ENCODE measurements at places on chromosomes 1 and 21.

- no peak for DNase-seq
Observed at GRCh38 chr1:202240956-202241355, 47.4 kb downstream of the LGR6 start.

DNA sequence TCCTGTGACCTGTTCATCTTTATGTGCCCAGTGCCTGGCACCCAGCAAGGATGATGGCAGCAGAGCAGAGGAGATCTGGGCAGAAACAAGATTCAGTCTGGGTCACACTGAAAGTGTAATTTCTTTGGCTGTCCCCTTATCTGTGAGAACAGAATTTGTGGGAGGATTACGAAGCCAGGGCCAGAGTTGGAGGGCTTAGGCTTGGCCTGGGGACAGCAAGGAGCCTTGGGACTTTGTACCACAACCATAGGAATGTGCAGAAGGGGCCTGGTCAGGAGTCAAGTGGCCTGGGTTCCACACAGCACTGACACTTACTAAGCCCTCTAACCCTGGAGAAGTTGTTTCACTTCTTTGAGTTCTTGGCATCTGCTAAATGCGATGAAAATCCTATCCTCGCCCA is 12.8 kb downstream of the PMVK start:
- no peak for DNase-seq

GRCh38 chr1:160471253-160471652 is 51.8 kb downstream of the SLAMF6 start:
- DNase-seq: no peak

DNA sequence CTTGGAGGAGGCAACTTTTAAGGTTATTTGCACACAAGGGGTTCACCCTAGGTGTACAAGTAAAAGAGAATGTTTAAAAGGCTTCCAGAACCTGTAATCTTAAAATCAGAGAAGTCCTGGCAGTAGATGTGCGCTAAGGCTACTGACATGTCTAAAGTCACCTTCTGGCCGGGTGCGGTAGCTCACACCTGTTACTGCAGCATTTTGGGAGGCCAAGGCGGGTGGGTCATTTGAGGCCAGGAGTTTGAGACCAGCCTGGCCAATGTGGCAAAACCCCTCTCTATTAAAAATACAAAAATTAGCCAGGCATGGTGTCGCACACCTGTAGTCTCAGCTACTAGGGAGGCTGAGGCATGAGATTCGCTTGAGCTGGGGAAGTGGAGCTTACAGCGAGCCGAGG is 20.3 kb upstream of the DEGS1 start:
- DNase-seq: no peak

GRCh38 chr1:25674807-25675084 is 58.2 kb downstream of the MAN1C1 start:
- no peak for DNase-seq

- no peak for DNase-seq
Observed at GRCh38 chr1:218364028-218364710, 19.0 kb downstream of the TGFB2 start.

DNA sequence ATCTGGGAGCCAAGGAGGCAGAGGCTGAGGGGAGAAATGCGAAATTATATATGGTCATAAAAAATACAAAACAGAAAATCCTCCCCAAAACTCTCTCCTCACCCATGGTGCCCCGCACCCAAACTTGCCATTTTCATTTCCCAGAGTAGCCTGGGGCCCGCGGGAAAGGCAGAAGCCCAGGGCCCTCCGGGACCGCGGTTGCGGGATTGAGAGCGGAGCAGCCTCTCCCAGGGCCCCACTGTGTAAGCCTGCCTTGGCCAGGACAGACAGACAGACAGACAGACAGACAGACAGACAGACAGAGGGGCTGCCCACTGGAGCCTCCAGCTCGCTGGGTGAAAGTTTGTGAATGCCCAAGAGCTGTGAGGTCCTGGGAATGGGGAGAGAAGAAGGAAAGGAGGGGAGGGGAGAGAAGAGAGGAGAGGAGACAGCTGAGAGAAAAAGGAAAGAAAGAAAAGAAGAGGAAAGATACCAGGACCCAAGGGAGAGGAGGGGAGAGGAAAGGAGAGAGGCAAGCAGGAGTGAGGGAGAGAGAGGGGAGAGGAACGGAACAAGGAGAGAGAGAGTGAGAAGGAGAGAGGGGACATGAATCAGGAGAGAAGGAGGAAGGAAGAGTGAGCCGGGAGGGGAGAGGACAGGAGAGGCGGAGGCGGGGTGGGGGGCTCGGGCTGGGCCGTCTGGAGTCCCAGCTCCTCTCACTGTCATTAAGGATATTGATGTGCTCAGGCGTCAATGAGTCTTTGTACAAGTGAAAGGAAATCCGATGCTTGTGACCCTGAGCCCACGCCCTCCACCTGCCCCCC is 69.3 kb upstream of the CASZ1 start:
- DNase-seq: no peak

- no peak for DNase-seq
Observed at GRCh38 chr1:153882296-153882912, 40.4 kb downstream of the GATAD2B start.

GRCh38 chr1:32241001-32241763 is 5.8 kb upstream of the FAM167B start:
- DNase-seq: no peak

GRCh38 chr1:219419065-219419464 is 193.8 kb downstream of the ZC3H11B start:
- DNase-seq: no peak

GRCh38 chr1:25688390-25689119 is 72.0 kb downstream of the MAN1C1 start:
- no peak for DNase-seq

DNA sequence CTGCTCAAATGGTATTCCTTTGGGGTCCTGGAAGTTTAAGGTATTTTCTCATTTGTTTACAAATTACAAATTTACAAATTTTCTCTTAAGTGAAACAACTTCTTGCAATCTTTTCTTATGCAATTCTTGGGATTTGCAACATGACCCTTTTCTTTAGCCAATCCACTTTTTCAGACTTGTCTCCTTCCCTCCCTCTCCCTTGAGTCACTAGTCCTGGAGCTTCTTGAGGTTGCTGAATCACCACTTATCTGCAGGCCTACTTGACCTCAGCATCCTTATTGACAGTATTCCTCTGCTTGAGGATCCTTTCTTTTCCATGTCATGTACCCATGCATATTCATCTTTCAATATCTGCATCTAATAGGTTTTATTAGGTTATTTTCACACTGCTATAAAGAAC is 302.8 kb upstream of the ADAMTS5 start:
- no peak for DNase-seq

- DNase-seq: no peak
Observed at GRCh38 chr1:228316589-228317387, 89.8 kb downstream of the TRIM11 start.

GRCh38 chr21:41615613-41616012 is 107.7 kb upstream of the TMPRSS2 start:
- DNase-seq: no peak

DNA sequence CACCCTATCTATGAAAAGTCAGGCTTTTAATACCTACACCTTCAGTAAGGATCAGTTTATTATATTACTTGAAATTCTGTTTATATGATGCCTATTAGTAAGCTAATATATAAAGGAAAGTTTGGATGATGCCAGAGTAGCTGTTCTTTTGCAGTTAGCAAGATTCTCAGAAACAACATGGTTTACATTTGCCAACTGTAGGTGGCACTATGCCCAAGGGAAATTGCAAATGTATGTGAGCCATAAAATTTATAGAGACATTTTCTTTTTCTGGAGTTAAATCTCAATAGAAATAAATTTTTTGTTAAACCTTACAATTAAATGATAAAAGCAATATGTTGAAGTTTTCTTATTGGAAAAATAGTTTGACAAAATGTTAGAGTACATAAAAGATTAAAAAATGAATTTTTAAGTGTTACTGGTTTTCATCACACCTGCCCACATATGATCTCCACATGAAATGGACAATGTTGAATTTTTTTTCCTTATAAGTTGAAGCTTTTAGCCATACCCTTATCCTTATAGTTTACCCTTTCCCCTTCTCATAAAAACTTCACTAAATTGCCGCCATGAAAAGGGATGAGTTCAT is 32.1 kb upstream of the EPHX4 start:
- peak; percentile 54 for DNase-seq

DNA sequence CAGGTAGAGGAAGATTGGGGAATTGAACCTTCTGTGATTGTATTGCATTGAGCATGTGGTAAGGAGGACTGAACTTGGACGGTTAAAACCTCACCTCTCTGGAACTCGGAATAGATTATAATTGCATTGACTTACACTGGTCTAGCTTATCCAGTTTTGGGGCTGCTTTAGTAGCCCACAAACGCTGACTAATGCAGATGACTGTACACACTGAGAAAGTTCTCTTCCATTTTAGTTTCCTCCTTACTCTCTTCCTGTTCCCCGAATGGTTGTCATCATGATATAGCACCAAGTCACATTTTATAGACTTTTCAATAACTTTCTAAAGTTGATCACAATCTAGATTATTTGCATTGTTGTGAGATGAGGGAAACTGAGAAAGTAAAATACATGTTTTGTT is 78.2 kb downstream of the NFIA start:
- DNase-seq: no peak

GRCh38 chr1:243483952-243484351 is 228.1 kb downstream of the SDCCAG8 start:
- no peak for DNase-seq

GRCh38 chr1:21703318-21703963 is 34.3 kb upstream of the RAP1GAP start:
- DNase-seq: peak; percentile 50

DNA sequence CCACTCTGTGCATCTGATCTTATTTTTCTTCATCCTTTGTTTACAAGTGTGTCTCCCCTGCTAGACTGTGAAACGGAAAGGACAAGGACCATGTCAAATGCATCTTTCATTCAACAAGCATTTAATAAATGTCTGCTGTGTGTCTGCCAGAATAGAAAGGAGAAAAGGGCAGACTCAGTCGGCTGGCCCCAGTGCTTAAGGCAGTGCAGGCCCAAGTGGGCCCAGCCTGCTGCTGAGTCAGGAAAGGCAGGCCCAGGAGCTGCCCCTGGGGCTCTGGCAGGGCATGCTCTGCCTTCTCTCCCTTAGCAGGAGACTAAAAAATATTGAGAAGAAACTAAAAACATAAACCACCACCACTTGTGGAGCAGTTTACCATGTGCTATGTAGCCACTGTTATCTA is 38.1 kb downstream of the PLEKHA6 start:
- no peak for DNase-seq

- DNase-seq: no peak
Observed at GRCh38 chr1:64041371-64042131, 161.9 kb upstream of the UBE2U start.

DNA sequence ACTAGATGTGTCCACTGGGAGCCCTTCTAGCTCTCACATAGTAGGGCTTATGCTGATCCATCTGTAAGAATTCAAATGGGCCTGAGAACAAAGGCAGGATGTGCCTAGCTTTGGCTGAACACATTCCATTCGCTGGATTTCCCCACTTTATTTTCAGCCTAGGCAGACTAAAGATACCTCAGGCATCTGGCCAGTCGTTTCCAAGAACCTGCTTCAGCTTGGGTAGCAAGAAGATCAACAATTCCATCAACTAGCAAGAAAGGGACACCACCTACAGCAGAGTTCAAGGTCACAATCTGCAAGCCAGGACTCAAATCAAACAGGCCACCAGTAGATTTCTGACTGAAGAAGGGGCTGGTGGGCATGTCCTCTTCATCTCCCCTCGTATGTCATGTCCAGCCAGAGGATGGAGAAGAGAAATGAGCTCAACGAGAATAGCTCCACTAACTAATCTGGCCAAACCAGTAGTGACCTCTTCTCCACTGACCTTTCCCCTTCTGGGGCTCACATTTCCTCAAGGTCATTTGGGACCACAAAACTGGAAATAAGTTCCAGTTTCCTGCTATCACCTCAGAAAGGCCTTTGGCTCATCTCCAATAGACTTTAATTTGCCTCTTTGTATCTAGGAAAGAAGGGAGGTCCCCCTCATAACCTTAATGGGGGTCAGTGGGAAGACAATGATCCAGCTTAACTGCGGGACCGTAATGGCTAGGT is 14.2 kb downstream of the TXNIP start:
- DNase-seq: no peak

DNA sequence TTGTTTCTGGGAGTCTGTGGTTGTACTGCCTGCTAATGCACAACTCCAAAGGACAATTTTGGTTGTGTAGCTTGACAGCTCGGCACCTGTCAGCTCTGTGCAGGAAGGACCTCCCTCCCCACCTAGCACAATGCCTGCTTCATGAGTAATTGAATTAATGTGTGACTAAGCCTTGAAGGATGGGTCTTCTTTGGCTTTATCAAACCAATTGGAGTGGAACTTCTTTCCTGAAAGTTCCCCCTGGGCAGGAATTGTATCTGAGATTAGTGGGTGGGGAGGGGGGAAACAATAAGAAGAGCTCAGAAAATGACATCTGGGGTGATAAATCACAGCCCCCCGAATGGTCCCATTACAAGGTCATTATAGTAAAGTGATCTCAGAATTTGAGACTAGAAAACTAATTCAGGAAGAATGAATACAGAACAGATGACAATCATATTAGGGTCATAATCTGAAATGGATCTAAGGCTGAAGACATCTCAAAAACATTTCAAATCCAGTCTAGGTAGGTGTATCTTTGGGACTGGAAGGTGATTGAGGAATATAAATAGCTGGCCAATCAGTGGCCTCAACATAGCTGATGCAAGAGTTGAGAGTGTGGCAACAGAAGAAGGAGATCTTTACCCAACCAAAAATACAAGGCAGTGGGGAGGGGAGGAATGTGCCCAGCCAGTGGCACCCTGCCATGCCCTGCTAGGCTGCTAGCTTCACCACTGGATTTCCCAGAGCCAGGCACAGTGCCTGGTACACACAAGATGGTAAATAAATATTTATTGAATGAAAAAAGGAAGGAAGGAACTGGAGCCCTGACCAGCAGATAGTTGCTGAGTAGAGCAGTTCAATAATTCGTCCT is 10.1 kb upstream of the SESN2 start:
- DNase-seq: peak; percentile 77

- DNase-seq: peak; percentile 20
Observed at GRCh38 chr1:153389973-153390879, 647 bp downstream of the S100A8 start.

GRCh38 chr1:33191731-33192275 is 10.0 kb upstream of the TRIM62 start:
- DNase-seq: no peak

DNA sequence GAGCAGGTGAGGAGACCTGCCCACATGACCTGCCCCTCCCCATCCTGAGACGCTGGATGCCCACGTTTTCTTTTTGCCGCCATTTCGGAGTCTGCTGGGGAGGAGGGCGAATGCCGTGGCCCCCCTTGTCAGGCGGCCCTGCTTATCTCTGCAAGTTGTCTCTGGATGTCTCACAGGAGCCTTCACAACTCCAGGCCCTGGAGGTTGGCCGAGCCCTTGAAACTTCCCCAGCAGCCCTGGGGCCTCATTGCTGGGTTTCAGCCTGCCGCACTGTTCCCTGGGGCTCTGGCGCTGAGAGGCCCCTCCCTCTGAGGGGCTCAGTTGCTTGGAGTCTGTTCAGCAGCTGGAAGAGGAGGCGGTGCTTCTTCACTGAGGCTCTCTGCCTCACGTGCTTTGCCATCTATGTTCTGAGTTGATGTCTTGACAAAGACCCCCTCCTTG is 29.8 kb upstream of the ZBTB21 start:
- no peak for DNase-seq

- no peak for DNase-seq
Observed at GRCh38 chr1:15000671-15001070, 152.9 kb upstream of the TMEM51 start.

GRCh38 chr1:154747740-154748404 is 122.2 kb downstream of the KCNN3 start:
- DNase-seq: peak; percentile 72

- DNase-seq: peak; percentile 52
Observed at GRCh38 chr1:70034403-70034802, 171.0 kb downstream of the LRRC40 start.

GRCh38 chr1:79497193-79497773 is 490.8 kb upstream of the ADGRL4 start:
- DNase-seq: peak; percentile 49
